ENCODE measurements at places on chromosomes 13 and 19.

- DNase-seq, result no peak
These were observed 22.3 kb upstream of the DOCK9 start for GRCh38 chr13:99000137-99000536.

- no peak for DNase-seq
These were observed 248.5 kb downstream of the KCTD12 start for GRCh38 chr13:76637641-76638141.

DNA sequence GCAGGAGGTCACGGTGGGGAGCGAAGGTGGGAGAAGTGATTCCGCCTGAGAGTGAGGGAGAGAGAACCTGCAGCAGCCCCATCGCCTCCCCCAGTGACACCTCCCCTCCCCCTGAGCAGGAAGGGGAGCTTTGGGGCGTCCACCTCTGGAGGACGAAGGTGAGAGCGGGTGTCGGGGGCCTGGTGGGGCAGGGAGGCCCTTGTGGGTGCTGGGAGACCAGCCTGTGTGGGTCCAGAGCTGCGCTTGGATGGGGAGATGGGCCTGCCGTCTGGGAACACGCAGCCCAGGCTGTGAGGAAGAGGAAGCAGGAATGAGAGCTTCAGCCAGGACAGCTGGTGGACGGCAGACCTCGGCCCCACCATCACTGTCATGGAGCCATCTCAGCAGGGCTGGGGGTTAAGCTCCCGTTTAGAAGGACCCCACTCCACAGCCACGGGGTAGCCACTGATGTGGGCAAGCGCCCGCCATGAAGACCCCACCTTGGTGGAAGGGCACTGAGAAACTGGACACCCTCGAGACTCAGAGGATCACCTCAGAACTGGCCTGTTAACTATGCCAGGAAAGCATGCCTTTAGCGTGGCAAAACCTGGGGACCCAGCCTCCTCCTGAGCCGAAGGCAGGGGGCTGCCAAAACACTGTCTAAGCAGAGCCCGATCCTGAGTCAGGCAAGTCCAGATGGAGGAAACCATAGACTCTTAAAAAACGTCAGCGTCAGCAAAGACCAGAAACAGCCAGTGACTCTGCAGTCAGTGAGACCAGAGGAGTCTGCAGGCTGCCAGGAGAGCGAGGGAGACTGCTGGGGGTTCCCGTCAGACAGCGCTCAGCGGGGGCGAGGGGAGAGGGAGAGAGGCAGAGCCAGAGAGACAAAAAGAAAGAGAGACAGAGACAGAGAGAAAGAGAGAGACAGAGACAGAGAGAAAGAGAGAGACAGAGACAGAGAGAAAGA, 6.4 kb upstream of the PROZ start:
- DNase-seq, result no peak

- no peak for DNase-seq
These were observed 85.3 kb upstream of the MYCBP2 start for GRCh38 chr13:77412116-77412635.

GRCh38 chr13:65603160-65603559, 1627.0 kb downstream of the PCDH9 start:
- DNase-seq, result no peak

DNA sequence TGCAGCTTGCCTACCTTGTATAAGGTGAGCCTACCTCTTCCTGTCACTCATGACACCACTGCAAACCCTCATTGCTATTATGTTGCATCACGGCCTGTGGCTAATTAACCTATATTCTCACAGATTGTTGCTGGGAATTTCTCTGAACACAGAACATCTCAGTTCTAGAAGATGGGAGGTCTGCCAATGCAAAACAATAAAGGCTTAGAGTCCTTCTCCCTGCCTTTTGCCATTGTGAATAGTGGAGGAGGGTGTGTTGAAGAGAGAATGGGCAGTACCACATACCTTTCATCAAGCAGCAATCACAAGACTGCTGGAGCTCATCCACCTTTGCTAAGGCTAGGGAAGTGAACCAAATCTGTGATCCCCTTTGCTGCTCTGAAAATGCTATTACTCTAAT, 34.4 kb downstream of the WDFY2 start:
- DNase-seq, result no peak
